ENCODE measurements at places on chromosomes 11 and 22.

- DNase-seq = no peak
These were observed 35.7 kb downstream of the SIK3 start for GRCh38 chr11:117062498-117062897.

DNA sequence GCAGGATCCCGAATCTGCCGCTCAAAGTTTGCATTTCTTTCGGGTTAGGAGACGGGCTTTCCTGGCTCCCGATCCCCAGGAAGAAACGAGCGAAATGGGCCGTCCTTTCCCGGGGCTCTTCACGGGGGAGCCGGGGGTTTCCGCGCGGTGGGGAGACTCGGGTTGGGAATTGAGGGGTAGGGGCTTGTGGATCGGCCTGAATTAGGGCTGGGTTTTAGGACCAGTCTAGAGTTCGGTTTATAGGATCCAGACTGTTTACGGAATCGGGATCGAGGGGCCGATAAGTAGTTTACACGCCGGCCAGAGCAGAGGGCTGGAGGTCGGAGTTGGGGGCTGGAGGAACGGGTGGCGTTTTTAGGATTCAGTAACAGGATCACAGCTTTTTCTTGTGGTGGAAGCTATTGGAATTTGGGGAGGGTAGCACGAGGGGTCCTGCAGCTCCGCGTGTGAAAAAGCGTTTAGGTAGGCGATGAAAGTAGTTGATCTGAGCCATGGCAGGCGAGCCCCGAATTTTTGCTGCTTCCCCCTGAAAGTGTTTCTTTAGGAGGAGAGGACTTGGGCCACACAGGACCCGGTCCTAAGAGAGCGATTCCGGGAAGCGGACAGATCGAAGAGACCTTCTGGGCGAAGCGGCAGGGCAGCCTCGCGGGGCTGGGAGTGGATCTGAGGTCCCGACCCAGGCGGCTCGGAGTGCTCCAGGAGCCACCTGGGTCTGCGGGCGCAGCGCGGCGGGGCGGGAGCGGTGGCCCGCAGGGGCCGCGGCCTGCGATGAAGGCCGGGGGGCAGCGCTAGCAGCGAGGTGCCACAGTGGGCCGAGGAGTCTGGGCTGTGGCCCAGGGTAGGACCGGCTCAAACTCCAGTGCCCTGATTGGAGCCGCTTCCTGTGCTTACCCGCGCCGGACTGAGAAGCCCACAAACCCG, 1.6 kb downstream of the PKNOX2 start:
- DNase-seq = no peak

DNA sequence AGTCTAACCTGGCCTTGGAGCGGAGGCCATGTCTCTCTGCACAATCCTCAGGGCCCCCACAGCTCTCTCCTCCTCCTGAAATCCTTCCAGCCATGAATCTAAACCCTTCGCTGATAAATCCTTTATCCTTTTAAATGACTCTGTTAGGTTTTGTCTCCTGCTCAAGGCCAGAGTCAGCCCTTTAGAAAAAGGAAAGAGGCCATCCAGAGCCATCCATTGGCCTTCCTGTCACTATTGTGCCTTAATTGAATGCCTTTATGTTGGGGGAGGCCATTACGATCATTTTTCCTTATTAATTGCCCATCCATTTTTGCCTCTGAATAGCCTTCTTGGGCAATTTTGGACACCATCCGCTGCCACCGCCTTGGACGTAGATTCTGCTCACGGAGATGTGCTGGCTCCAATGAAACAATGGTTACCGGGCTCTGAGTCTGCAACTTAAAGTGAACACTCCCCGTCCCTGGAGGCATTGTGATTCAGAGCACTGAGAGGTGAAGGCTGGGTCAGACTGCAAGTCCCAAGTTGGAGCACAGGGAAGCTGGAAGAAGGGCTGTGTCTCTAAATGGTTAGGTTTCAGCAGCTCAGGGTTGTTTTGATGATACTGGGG, 213.0 kb upstream of the E2F8 start:
- no peak for DNase-seq

DNA sequence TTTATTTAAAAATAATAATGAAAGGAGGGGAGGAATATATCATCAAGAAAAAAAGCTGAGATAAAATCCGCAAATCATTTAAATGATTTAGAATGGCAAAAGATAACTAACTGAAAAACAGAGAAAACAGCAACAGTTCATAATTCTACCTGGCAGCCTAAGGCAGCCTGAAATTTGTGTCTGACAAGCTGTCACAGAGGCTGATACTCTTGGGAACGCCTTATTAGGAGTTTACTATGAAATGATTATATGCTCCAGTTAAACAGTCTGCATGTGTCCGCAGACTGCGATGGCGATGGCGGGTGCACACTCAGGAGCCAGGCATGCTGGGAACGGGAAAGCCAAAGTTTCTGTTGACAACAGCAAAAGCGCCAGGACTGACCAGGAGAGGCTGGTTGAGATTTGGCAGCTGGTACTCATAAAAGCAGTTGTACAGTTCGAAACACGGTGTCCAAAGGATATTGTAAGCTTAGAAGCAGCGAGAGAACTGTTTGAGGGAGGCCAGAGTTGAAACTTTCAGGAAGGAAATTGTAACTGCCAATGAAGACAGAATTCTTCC, 172.9 kb upstream of the MPPED2 start:
- no peak for DNase-seq

- peak; percentile 62 for DNase-seq
These were observed 737 bp upstream of the STIP1 start for GRCh38 chr11:64185175-64185692.

DNA sequence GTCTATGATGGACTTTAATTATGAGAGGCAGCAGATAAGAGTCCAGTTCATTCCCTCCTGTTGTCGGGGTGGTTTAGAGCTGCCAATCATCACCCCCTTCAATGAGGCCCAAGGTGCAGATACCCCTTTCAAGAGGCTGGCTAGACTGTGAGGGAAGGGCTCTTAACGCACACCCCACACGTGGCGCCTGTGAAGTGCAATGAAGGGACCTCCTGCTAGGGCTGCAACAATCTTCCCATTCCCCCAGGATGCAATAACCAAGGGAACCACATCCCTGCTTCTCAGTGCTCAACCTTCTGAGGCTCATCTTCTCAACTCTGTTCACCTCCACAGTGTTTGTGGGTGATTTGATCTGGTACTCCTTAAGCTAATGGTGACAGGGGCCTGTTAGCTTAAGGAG, 19.0 kb downstream of the TENM4 start:
- DNase-seq = no peak

- no peak for DNase-seq
These were observed 11.7 kb downstream of the LRP4 start for GRCh38 chr11:46906609-46907041.

GRCh38 chr11:105344938-105345337, 205.4 kb upstream of the CARD18 start:
- DNase-seq = no peak

DNA sequence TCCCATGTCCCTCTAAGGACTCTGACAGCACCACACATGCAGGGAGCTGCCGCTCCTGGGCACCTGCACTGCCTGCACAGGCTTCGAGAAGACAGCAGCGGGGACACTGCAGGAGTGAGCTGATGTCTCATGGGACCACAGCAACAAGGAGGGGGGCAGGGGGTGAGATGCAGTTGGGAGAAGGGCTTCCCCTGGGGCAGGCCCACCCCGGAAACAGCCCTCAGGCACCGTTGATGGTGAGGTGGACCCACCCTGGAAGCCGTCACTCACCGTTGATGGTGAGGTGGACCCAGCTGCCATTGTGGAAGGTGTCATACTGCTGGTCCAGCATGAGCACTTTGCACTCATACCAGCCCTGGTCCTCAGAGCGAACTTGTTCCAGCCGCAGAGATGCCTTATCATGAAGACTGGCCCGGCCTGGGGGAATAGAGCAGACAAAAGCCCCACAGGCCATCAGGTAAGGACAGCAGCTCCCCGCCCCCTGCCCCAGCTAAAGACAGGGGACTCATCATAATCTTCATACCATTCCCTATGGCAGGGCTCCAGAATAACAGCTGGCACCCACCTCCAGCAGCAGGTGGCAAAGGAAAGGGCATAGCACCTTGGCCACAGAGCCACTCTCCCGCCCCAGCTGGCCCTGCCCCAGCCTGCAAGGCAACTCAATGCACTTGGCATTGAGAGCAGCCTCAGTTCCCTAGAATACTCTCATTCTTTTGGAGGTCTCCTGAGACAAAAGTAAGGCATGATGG, 12.6 kb downstream of the IGSF9B start:
- no peak for DNase-seq

Measured in inflammatory macrophage treated with lipopolysaccharide for 1 hour (primary cell).